ENCODE measurements at places on chromosomes 12 and 14.

GRCh38 chr12:74454109-74454508 lies 83.5 kb upstream of the ATXN7L3B start:
- no peak for DNase-seq

GRCh38 chr12:42794806-42795205 lies 205.3 kb upstream of the PRICKLE1 start:
- no peak for DNase-seq

DNA sequence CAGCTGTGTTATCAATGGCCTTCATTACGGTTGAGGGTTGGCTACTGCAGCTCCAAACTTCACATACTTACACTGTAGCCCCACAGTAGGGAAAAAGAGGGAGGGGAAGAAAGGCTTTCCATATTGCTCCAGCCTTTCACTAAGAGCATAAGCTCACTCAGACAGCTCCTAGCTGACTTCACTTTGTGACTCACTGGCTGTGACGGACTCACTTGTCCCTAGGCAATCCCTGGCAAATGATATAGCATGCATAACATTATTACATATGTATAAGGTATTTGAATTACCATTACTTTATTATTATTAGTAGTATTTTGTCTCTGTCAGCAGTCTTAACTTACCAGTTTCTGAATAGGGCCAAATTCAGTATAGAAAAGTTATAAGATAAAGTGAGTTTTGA lies 350.7 kb downstream of the RMST start:
- DNase-seq = no peak

- no peak for DNase-seq
These were observed 110.2 kb downstream of the SNAPC1 start for GRCh38 chr14:61872452-61872851.

DNA sequence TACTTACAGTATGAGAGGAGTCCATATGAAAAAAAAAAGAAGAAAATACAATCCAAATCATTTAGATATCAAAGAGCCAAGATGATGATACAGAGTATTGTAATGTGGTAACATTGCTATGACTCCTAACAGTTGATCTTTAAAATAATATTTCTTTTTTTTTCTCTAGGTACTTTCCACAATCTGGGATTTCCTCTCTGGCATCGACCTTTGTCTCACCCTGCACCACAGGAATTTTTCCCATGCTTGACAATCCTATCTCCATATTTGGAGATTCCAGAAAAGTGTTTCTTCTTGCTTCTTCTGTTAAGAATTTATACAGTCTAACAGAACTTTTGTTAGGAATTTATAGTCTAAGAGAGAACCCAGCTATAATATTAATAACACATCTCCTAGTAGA lies 184.4 kb downstream of the ITPR2 start:
- peak; percentile 90 for DNase-seq

- DNase-seq = no peak
These were observed 21.6 kb downstream of the CORO1C start for GRCh38 chr12:108709697-108710096.

GRCh38 chr14:72588521-72588920 lies 305.4 kb downstream of the DPF3 start:
- DNase-seq = no peak

GRCh38 chr12:94074980-94075629 lies 73.3 kb upstream of the PLXNC1 start:
- DNase-seq = peak; percentile 97

DNA sequence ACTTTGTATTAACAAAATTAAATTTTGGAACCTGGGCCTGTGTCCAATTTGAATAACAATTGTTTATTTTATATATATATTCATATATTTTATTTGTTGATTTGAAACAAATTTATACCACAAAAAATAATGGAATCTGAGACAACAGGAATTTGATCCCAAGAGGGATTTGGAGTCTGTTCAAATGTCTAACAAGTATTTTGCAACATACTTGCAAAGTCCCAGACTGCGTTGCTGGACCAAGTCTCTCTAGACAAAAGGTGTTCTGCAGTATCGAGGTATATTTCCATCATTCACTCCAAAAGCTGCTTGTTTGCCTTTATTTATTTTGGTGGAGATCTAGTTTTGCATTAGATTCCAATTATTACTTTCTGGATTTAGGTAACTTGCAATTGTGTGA lies 68.7 kb upstream of the PTPRR start:
- no peak for DNase-seq

DNA sequence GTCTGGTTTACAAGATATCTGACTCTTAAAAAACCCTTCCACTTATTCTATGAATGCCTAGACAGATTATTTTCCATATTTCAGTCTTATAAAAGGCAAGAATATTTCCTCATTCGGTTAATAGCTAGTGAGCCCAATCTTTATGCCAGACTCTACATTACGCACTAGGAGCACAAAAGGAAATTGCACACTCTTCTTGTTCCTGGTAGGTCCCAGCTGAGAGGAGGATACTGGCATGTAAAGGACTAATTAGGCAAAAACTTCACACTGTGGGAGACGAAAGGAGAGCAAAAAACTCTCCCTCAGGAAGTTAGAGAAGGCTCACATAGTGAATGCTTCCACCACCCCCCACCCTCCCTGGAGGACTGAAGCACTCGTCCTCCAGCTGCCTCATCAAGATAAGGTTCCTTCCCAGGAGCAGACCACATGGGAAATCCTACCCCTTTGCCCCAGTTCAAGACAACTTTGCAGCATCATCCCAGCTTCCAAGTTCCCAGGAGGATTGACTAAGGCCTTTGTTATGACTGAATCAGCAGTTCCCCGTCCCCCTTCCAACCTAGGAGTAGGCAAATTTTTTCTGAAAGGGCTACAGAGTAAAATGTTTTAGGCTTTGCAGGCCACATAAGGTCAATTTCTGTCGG lies 14.5 kb downstream of the CAPZA3 start:
- DNase-seq = peak; percentile 96

GRCh38 chr14:59846595-59846994 lies 24.0 kb downstream of the RTN1 start:
- no peak for DNase-seq

DNA sequence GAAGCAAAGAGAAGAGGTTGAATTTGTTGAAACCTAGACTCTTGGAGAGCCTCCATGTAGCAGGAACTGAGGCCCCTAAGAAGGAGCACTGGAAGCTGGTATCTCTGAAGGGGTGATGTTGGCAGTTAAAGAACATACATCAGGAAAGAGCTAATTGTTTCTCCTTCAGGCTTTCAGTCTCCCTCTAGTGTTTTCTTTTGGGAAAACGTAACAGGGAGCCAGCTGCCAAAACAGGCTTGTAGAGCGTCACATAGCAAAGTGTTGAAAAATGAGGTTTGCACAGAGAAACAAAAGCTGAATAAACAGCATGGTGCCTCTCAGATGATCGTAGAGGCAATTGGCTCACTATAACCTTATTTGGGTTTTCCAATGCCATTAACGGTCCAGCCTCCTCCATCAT lies 46.9 kb upstream of the CAND1 start:
- peak; percentile 25 for DNase-seq

DNA sequence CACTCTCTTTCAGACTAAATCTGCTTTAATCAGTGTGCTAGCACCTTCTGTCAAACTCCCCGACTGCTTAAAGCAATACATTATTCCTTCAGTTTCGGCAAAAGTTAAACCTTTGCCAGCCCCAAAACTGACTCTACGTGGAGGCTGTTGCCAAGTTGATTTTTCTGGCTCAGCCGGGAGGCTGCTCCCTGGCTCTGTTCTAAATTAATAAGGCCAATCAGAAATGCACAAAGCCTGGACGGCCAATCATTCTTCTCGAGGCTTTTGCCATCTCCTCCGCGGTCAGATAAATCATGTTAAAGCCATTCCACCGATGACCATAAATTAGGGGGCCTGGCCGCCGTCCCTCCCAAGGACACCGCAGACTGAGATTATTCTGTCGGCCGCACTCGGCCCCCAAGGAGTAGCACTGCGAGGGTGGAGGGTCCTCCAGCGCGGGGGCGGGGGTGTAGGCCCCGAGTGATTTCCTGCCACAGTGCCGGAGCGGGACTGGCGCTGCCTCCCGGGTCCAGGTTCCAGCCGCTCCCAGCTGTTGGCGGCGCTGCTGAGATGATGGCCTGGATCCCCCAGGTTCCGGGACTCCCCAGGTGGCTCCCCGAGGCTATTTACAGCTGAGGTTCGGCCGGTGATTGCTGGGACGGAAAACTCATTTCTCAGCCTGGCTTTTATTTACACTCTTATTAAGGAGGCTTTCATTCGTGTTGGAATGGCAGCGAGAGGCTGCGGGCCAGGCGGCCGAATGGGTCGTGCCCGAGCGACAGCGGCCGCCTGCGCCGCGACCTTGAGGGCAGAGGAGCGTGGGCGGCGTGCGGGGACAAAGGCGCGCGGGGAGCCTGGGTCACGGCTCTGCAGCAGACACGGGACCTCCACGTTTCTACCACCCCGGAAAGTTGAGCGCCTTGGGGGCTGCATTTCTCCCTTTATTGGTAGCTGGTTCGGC lies 165.1 kb downstream of the MON2 start:
- peak; percentile 91 for DNase-seq

DNA sequence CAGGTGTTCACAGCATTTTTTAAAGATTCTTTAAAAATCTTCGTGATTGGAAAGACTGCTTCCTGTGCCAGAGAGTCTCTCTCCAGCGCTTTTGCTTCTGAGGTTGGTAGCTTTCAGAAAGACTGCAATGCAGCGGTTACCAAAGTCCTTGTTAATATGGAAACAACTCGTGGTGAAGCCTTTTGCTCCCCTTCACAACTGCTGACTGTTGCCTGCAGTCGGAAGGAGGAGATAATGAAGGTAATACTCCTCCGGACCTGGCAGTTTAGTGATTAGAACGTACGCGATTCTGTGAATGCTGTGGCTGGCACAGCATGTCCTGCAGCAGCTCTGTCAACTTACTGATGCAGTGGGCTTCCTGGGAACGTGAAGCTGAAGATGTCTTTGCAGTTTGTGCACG lies 50.9 kb downstream of the TRAF3 start:
- peak; percentile 19 for DNase-seq

GRCh38 chr12:104691721-104692556 lies 235.2 kb downstream of the CHST11 start:
- DNase-seq = no peak

DNA sequence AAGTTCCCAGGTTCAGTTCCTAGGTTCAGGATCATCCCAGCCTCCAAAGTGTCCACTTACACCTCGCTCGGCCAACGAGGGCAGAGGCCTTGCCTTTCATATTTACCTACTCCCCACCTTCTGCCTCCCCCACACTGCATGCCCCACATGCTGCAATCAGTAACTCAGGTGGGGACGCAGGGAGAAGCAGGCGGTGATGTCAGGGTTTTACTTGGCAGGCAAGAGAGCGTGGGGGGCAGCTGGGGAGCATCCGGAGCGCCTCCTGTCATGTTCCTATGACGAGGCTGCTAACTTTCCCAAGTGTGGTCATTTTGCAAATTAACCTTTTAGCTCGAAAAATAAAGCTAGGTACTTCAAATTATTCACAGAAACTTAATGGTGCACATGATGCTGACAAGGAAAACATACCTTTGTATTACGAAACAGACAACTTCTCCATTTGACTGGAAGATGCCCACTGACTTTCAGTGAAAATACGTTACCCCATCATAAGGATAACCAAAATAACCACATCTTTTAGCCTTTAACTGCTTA lies 53.8 kb downstream of the SETD3 start:
- DNase-seq = no peak

DNA sequence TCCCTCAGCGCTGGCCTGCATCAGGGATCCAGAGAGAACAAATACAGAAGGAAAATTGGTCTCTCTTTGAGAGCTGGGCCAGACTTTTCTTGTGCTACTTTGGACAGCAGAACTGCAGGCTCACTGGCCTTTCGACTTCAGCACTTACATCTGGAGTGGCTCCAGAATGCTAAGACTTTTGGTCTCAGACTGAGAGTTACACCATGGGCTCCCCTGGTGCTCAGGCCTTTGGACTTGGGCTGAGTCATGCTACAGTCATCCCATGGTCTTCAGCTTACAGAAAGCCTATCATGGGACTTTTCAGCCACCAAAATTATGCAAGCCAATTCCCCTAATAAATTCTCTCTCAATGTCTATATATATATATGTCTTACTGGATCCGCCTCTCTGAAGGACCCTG lies 9.0 kb upstream of the CD163 start:
- peak; percentile 5 for DNase-seq

DNA sequence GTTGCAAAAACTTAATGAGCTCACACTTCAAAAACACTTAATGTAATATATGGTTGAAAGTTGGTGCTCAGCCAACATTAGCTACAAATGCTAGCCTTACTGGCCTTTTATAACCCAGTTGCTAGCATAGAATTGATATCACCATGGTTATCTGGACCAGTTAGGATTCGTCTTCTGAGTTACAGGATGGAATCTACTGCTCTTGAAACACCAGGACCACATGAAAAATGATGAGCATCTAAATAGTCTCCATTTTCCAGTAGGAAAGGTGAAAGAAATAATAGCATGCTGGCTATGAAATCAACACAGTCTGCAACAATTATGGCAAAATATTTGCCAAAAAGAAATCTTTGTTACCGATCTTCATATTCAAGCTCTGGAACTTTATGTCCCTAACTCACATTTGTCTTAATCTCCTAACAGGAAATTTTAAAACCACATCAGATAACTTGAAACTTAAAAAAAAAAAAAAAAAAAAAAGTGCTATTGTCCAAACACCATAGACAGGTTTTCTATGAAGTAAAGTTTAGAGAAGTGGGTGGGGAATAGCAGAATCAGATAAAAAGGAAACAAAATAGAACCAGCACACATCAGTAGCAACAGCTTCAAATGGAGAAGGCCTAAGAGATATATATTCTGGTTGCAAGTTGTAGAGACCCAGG lies 12.6 kb upstream of the CD69 start:
- DNase-seq = no peak

- DNase-seq = no peak
These were observed 110.2 kb downstream of the PPP2R5E start for GRCh38 chr14:63432888-63433552.

DNA sequence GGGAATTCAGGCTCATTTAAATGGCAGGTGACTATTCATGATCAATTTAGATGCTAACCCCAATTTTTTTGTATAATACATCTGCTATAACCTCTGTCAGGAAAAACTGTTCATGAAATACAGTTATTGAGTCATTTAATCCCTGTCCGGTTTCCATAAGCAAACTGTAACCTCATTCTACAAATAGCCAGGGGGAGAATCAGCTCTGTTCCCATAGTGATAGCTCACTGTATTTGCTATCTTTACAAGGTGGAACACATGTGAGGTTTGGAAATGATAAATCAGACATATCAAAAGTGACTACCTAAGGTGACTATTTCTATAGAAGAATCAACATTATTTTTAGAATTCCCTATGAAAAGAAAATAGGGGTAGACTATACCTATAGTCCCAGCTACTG lies 38.6 kb upstream of the VPS33A start:
- no peak for DNase-seq

- DNase-seq = no peak
These were observed 273.9 kb upstream of the MIS18BP1 start for GRCh38 chr14:45526715-45527549.

GRCh38 chr12:87217491-87217890 lies 811.7 kb downstream of the C12orf50 start:
- no peak for DNase-seq

DNA sequence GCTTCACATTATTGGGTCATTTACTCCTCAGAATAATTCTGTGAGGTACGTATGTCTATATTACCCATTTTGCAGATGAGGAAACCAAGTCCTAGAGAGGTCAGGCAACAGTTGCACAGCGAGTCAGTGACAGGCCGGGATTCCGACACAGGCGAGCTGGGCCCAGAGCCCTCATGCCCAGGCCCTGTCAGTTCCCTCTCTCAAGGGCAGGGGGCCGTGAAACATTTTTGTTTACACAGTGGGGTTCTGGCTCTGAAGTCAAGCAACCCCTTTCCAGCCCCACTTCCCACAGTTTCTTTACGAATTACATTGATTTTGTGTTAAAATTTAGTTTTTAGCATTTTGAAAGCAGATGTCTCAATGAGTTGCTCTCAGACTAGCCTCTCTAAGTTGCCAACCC lies 46.7 kb downstream of the ESRRB start:
- no peak for DNase-seq

All from cardiac muscle cell (in vitro differentiated cells and primary cell).